ENCODE measurements at places on chromosomes 2 and 18.

DNA sequence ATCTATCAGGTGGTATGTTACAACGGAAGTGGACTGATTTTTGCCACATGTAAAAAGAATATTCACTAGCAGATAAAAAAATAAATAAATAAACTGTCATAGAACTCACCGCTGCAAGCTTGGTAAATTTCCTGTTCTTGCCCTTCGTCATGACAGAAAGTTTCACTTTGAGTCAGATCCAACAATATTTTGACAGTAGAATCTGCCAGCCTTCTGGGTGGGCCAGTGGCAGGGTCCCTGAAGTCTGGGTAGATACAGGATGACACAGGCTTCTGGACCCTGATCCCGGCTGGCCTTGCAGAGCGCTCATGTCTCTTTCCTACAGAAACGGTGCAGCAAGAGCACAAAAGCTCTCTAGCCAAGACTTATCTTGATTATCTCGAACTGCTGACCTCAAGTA is 97.8 kb upstream of the PMAIP1 start:
- DNase-seq, result peak; percentile 16

- no peak for DNase-seq
Observed at GRCh38 chr2:40255103-40255502, 196.8 kb downstream of the SLC8A1 start.

DNA sequence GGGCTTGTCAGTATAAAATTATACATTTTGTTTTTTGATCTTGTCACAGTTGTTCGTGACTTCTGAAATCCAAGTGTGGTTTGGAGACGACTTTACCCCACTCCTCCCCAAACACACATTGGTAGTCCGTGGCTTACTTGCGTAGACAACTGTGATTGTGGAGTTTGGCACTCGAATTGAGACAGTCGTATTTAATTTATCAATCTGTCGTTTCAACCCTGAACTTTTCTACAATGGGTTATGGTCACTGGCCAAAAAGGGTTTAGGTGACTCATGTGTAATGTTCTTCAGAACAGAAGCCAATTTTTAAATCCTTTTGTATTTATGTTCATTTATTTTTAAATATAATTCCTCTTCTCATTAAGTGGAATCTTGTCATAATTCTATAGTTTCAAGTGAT is 129.9 kb downstream of the SPTBN1 start:
- DNase-seq, result no peak

DNA sequence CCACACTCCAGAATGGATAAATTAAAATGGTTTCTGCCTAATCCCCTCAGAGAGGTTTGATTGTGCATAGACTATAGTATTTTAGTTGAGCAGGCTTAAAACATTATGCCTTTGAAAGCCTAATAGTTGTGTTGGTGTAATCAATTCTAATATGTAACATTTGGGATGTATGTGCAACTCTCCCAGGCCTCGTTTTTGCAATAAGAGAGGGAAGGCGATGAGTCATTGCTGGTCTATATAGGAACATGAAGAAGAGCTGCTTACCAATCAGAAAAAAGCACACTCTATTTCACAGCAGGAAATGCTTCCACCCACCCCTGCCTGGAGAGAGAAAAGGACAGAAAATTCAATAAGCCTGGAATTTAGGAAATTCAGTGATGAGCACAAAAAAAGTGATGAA is 1424.0 kb upstream of the PIK3C3 start:
- DNase-seq, result no peak

- DNase-seq, result no peak
Observed at GRCh38 chr2:23599667-23600066, 214.7 kb downstream of the KLHL29 start.

- no peak for DNase-seq
Observed at GRCh38 chr2:205800773-205801172, 118.5 kb downstream of the NRP2 start.

DNA sequence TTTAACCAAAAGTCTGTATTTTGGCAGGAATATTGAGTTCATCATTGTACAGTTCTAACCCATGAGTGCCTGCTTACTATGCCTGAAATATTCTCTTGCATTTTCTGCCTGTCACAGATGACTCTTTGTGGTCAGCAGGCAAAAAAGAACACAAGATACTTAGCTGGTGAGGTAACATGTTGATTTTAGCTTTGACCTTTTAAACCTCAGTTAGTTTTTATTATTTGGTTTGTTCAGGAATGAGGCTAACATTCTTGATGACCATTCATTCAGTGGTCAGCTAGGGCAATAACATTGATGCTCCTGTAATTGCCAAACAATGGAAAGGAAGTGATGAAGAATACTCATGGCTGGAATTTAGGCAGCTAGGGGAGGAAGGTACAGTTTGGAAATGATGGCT is 491.2 kb downstream of the PIK3C3 start:
- DNase-seq, result no peak

GRCh38 chr2:16123421-16123820 is 183.1 kb downstream of the MYCN start:
- DNase-seq, result no peak

GRCh38 chr2:12289120-12289802 is 427.5 kb upstream of the TRIB2 start:
- DNase-seq, result no peak

GRCh38 chr2:26672112-26672817 is 20.3 kb upstream of the KCNK3 start:
- DNase-seq, result no peak

DNA sequence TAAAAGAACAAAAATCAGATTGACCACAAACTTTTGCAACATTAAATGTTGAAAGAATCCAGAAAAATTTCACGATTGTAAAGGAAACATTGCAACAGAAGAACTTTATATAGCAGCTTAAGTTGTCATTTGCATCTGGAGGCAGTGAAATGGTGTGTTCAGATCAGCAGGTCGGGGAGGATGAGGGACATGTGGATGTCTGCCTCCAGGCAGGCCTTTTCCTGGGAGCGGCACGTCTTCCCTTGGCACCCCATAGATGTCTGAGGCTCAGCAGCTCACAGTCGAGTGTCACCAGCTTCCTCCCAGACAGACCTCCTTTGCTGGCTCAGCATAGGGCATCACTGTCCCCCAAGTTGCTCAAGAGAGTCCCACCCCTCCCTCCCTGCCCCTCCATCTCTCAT is 44.3 kb upstream of the ASB1 start:
- DNase-seq, result no peak

DNA sequence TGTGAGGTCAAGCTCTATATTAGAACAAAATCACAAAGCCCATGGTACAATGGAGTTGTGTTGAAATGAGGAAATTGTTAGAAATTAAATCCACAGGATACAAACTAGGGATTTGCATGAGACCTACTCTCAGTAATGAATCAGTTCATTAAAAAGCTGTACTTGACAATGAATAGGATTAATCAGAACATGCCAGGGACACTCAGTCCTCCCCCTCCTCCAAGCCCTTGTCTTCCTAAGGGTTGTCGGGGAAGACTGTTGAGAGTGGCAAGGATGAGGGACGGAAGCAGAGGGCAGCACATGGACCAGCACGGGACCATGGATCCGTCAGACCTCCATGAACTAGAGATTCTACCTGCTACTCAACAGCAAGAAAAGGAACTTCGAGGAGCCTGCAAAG is 39.8 kb downstream of the SPRED2 start:
- no peak for DNase-seq

DNA sequence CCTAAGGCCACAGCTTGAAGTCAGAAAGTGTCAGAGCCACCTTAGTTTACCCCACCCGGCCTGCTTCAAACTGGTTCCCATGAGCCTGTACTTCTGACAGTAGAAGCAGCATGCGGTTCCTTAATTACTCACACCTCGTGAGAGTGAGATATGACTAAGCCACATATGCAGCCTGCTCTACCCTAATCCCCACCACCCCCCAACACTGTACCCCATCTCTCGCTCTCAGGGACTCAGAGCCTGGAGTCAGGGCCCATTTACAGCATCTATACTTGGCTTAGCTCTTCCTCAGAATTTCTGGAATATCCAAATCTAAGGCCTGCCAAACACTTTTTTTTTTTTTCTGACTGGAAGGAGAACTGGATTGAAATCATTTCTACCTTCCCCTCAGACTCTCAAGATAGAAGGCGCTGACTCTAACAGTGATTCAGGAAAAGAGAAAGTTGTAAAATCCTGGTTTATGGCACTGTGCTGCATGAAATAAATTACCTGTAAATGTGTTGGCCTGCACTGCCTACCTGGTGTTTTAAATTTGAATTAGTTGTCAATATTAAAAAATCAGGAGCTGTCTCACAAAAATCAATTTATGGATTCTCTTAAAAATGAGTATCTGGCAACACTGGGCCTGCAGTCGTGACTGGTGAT is 360.0 kb downstream of the RND3 start:
- DNase-seq, result no peak

GRCh38 chr2:74472945-74473258 is 422 bp upstream of the MRPL53 start:
- no peak for DNase-seq

- peak; percentile 70 for DNase-seq
Observed at GRCh38 chr18:77207540-77207939, 42.1 kb upstream of the GALR1 start.

GRCh38 chr2:126776692-126777619 is 121.0 kb downstream of the GYPC start:
- peak; percentile 80 for DNase-seq

DNA sequence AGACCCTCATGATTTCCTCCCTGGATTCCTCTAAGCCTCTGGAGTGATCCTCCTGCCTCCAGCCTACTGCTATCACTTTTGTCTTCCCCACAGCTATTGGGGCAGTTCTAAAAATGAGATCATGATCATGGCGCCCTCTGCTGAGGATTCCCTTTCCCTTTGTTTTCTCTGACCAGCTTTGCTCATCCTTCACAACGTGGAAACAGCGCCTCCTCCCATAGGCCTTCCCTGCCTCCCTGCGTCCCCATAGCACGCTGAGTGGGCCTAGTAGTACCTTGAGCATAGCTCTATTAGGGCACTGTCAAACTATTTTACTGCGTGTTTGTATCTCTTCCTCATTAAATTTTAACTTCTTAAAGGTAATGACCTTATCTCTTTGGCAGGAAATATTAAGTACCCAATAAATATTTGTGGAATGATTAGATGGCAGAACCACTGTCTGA is 207.0 kb upstream of the FANCL start:
- DNase-seq, result peak; percentile 4

GRCh38 chr2:71530641-71531332 is 77.4 kb downstream of the DYSF start:
- peak; percentile 19 for DNase-seq

DNA sequence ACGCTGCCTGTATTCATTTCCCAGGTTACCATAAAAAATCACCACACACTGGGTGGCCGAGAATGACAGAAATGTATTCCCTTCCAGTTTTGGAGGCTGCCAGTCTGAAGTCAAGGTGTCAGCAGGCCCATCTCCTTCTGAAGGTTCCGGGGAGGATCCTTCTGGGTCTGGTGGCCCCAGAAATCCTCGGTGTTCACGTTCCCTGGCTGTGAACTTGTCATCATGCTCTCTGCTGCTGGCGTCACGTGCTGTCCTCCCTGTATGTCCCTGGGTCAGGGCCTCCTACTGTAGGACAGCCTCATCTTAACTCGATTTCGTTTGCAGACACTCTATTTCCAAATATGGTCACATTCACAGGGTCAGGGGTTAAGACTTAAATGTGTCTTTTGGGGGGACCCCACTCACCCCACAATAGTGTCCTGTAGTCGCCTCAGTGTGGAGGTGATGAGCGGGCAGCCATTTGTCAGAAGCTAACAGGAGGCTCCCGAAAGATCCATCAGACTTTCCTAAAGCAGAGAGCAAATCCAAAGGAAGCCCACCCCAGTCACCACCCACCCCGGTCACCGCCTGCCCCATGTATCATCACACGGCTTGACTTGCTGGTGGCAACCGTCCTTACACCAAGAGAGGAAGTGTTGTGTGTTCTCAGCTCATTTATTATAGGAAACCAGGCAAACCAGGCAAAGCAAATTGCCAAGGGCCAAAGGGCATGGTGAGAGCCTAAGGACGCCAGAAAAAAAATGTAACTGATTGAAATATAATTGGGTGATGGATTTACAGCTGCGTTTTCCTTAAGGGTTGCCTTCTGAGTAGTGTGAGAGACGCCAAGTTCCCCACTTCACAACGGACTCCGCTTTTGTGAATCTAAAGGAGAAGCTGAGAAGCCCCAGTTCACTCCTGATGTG is 148.8 kb upstream of the ZNF236 start:
- DNase-seq, result no peak

DNA sequence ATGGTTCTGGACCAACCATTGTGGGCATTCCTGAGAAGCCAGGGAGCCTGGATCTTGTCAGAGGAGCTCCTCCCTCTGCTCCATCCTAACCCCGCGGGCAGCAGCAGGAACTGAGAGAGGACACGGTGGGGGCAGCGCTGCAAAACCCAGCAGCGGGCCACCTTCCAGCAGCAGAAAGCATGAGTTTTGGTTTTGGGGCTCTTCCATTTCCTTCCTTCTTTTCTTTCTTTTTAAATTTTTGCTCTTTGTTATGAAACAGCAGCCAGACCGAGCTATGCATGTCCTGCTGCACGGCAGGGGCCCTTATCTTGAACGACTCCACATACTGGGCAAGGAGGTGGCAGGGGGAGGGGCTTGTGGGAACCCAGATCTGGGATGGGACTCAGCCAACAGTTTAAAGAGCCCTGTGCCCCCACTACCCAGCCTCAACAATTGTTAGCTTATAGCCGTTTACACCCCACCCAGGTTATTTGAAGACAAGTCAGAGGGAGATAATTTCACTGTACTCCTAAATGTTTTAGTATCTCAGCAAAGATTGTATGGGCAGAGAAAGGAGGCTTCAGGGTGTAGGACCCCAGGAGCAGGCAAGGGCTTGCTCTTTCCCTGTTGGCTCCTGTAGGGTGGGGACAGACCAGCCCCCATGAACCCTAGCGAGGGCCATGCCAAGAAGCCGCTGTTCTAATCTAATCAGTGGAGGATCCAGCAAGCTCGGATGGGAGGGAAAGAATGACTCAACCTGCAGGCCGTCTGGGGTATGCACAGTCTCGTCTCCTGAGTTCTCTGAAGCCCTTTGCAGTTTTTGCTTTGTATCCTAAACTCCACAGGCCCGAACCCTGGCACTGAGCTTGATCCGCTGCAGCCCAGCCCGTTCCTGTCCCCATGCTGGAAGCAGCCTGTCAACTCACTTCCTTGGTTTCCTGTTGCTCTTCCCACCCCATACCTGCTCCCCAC is 75.3 kb downstream of the LRRFIP1 start:
- no peak for DNase-seq

- DNase-seq, result peak; percentile 49
Observed at GRCh38 chr2:195563857-195564512, 93.0 kb upstream of the SLC39A10 start.

DNA sequence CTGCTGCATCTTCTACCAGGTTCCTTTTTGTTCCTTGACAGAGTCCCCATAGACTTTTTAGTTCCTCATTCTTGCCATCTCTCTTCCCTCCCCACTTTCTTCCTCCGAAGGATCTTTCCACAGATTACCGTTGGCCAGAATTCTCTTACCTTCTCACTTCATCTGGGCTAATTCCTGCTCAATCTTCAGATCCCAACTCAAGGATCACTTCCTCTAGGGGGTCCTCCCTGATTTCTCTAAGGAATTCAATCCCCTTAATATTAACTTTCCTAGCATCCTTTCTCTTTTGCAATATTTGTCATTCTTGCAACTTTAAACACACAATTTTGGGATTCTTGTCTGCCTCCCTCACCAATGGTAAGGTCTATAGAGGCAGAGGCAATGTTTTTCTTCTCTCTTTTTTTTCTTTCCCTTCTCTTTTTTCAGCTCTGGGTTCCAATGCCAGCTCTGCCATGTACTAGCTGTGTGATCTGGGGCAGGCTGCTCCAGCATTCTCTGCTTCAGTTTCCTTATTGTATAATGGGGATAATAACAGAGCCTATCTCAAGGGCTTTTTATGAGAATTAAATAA is 5.4 kb upstream of the KCNE4 start:
- no peak for DNase-seq
